Nucleus accumbens (tissue), 56 donors: ENCODE measurements at places on chromosomes 3 and 15.

DNA sequence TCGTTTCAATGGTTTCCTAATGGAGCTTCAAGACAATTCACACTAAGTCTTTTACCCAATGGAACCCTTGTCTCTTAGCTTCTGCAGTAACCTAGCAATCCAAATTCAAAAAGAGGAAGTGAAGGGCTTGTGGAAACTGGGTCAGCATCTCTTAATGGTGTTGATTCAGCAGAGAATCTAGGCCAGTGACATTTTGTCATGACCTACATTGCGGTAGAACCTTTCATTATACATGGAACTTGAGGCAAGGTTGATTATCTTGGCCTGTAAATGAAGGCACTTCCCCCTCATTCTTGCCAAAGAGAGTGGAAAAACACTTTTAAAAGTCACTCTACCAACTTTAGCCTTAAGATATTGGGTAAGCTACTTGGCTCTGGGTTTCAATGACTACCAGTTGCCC lies 42.8 kb downstream of the C2CD4B start:
- DNase-seq, result no peak

GRCh38 chr3:61055447-61055846 lies 195.8 kb downstream of the FHIT start:
- no peak for DNase-seq

- no peak for DNase-seq
Observed at GRCh38 chr15:85652457-85652856, 142.3 kb downstream of the KLHL25 start.

DNA sequence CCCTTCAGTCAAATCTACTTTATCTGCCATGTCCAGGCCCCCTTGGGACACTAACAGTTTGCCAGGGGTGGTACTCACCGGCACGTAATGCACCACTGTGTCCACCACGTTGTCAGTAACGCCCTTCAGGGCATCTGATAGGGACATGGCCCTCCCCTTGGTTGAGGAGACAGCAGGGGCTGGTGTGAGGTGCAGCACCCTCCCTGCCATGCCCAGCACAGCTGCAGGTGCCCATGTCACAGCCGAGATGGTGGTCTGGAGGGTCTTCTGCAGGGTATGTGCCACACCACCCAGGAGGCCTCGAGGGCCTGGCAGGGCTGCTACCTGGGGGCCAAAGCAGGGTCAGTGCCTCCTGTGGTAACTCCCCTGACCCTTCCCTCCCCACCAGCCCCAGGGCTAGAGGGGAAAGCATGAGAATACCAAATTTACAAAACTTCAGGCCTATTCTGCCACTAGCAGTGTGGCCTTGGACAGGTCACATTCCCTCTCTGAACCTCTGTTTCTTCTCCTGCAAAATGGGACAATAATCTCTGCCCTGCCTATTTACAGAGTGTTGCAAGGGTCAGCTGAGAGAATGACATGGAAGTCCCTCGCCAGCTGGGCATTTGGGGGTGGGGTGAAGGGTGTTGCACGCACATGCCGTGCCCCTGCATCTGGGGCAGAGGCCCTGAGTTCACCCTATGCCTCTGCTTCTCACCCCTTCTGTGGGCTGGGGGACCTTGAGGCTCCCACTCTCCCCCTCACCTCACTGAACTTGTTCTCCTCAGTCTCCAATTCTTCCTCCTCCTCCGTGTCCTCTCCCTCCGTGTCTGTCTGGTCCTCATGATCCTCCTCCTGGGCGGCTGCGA lies 11.8 kb upstream of the KIF7 start:
- DNase-seq, result no peak

DNA sequence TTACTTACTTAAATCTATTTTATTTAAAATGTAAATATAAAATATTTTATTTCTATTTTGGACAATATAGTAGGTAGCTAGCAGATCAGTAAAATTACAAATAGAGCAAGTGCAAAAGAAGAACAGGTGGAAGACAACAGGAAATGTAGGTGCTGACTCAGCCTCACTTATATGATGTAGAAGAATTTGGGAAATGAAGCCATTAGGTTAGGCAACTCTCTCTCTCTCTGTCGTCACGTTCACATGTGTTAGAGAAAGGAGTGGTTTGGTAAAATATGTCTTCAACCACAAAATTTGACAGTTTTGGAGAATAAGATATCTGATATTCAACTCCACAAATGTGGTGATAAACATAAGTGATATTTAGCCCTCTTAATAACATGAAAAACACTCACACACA lies 532.5 kb upstream of the KCNMB2 start:
- no peak for DNase-seq

GRCh38 chr15:39461536-39462130 lies 119.2 kb upstream of the THBS1 start:
- no peak for DNase-seq

DNA sequence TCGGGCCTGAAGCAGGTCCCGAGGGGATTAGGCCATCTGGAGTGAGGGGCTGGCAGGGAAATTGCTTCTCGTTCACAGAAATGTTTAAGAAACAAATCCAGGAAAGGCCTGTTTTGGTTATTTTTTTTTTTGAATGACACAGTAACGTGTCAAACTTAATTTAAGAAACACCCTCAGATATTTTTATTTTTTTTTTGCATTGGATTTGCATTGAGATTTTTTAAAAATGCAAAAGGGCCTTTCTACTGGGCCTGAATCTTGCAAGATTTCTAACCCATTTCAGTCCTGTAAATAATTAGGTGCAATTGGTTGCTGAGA lies 25.0 kb upstream of the KLF13 start:
- DNase-seq, result no peak

DNA sequence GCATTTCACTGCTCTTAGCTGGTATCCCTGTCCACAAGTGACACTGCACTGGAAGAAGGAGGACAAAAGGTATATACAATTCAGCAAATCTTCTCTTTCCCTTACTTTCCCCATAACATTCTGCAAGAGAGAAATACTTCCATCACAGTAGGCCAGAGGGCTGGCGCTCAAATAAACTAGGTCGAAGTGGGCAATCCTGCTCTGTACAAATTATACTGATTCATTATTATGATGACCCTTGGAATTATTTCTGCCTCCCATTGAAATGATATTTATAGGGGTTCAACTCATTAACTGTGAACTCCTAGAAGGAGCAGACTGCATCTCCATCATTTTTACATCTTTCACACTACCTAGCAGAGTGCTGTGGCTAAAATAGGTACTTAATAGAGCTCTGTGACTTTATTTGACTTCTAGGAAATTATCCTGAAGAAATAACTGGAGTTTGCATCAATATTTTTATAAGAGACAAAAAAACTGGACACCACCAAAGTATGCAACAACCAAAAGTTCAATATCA lies 80.7 kb downstream of the ADAMTS9 start:
- no peak for DNase-seq

DNA sequence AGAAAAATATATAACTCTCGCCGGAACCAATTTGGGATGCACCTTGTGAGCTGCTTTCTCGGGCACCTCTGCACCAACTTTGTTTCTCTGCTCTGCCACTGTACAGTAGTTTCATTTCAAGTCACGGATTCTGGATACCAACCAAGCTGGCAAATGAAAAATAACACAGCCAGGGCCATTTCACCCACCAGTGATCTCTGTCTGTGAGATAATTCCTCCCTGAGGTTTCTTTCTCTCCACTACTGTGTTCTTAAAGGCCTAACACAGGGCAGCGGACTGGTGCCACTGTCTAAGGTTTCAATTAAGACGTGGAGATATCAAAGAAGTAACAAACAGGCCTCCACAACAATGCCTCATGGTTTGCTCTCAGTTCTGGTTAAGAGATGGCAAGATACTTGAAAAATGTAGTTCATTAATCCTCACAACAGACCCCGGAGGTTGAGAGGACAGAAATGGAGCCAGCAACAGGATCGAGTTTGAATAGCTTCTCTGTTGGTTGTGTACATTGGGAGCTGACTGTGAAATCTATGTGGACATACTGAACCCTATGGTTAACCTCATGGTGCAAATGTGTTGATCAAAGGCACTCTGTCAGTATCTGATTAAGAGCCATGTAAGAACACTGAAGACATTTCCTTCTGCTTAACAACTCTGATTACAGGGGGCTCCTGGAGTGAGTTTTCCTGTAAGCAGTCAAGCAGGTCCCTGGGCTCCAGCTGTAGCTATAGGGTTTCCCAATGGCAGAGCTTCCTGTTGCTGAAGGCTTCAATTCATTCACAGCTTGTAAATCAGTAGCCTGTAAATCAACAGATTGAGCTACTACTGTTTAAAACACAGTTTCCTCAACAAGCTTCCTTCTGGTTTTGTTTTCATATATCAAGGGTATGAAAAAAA lies 470.5 kb downstream of the EPHA3 start:
- DNase-seq, result no peak

GRCh38 chr3:121914081-121914998 lies 20.1 kb downstream of the SLC15A2 start:
- no peak for DNase-seq

DNA sequence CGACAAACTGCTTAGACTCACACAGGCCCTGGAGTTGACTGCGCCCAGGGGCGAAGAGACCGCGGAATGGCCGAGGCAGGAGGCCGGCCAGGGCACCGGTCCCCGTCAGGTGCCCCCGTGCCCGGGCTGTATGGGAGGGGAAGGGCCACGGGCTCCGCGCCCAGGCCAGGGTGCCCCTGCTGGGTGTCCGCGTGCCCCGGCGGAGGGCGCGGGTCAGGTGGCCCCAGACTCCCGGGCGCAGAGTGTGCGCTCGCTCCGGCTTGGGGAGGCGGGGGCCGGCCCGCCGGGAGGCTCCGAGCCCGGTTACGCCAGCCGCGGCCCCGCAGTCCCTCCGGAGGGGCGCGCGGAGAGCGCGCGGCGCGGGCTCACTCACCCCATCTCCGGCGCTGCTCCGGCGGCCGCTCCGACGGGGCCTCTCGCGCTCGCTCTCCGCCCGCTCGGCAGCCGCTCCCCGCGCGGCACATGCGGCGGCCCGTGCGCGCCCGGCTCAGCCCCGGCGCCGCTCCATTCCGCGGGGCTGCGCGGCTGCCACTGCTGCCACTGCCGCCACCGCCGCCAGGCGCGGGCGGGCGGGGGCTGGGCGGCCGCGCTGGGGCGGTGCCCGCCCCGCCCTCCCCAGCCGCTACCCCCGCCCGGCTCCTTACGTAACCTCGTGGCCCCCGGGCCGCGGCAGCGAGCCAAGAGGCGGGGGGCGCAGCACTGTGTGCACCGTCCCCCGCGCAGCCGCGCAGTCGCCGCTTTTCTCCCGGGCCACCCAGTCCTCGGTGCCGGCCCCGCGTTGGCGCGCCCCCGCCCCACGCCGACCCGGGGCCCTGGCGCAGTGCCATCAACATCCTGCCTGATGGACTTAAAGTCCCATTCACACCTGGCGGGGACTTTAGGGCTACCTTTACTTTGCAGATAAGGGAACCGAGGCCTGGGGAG lies at the start of gene HOMER2:
Gene HOMER2 (minus strand): TSS at position 563 of the 924 bp plus-strand sequence. CDS start 185 bp downstream, at position 378.
- DNase-seq, result no peak

DNA sequence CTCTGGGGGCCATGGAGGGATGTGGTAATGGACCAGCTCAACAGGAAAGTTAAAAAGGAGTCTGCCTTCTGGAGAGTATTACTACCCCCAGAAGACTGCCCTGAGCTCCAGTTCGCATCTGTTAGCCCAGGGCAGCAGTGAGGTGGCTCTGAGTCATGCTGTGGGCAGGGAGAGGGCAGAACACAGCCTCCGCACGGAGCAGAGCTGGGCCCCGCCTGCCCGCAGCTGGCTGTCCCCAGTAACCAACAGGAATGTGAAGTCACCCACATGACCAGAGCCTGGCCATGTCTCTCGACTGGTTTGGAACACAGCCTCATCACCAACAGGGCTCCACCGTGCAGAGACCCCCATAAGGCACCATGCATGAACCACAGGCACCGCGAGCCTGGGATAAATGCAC lies 62.1 kb downstream of the CYFIP1 start:
- DNase-seq, result no peak

GRCh38 chr15:62553911-62554563 lies 389.0 kb upstream of the C2CD4B start:
- DNase-seq, result no peak

DNA sequence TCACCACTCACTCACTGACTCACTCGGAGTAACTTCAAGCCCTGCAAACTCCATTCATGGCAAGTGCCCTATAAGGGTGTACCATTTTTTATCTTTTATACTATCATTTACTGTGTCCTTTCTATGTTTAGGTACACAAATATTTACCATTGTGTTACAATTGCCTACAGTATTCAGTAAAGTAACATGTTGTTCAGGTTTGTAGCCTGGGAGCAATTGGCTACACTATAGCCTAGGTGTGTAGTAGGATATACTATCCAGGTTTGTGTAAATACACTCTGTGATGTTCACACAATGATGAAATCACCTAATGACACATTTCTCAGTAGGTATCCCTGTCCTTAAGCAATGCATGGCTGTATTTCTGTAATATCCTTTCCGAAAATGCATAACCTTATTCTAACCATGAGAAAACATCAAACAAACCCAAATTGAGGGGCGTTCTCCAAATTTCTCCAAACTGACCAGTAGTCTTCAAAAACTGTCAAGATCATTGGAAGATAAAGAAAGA lies 17.9 kb upstream of the CNOT10 start:
- DNase-seq, result no peak

DNA sequence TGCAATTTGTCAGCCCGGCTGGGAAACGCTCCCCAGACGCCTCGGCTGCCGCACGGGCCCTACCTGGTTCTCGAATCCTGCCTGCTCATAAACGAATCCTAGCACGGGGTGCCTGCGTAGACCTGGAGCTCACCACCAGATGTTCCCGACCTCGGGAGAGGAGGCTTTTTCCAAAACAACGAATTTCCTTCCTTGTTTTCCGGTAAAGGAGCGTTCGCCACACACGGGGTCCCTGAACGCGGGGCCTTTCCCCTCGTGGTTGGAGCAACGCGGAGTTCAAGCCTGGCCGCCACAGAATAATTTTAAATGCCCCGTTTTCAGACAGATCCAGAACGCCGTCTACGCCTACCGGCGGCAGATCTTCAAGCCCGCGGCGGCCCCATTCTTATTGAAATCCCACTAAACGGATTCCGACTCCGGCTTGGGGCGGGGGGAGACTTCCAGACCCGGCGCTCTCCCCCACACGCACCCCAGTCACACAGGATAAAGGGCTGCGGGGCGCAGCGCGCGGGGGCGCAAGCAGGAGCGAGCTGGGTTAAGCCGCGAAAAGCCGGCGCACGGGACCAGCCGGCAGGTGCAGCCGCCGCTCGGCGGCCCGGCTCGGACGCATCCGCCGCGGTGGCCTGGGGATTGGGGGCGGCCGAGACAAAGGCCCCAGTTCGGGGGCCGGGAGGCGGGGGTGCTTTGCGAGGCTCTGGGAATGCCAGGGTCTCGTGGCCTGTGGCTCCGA lies 895 bp downstream of the GATA2 start:
- DNase-seq, result no peak

DNA sequence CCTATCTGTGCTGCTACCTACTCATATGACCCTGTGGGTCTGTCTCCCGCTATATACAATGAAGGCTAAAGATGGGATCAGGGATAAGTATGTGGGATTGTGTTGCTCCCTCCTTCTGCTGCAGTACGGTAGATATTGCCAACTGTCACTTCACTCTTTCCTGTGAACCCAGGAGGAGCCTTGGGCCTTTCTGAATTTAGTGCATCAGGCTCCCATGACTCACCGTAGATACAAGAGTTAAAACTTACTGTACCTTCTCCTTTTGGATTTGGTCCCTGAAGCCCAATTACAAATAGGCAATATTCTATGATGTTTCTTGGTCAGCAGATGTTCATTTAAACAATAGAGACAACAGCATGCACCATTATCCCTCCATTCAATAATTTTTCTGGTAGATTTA lies 27.4 kb downstream of the MITF start:
- DNase-seq, result no peak
